Inflammatory macrophage (primary cell): ENCODE measurements at places on chromosomes 2 and 18.

- DNase-seq, result no peak
Measured at GRCh38 chr2:11832531-11832930, 86.1 kb downstream of the LPIN1 start.

GRCh38 chr2:234425639-234426603 is 71.0 kb downstream of the ARL4C start:
- peak; percentile 22 for DNase-seq

DNA sequence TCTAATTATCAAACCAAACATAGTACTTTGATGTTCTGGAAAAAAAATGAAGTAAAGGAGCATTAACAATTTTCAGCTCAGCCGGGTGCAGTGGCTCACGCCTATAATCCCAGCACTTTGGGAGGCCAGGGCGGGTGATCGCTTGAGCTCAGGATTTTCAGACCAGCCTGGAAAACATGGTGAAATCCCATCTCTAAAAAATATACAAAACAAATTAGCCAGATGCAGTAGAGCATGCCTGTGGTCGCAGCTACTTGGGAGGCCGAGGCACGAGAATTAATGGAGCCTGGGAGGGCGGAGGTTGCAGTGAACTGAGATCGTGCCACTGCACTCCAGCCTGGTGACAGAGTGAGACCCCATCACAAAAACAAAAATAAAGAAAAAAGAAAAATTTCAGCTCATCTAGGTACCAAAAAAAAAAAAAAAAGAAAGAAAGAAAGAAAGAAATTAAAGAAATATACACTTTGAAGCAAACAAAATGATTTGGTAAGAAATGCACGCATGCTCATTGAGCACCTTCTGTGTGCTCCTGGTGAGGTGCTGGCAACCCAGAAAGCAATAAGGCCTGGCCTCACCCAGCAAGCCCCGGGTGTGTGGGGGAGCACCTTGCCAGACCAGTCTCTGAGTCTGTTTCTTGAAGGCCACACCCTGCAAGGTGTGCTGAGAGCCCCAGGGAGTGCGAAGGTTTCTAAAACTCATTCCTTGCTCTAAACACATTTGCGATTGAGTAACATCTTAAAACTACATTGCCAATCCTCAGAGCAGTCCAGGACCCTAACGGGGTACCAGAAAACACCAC is 133.5 kb downstream of the TFCP2L1 start:
- no peak for DNase-seq

GRCh38 chr2:14143435-14143834 is 489.1 kb upstream of the LRATD1 start:
- no peak for DNase-seq

DNA sequence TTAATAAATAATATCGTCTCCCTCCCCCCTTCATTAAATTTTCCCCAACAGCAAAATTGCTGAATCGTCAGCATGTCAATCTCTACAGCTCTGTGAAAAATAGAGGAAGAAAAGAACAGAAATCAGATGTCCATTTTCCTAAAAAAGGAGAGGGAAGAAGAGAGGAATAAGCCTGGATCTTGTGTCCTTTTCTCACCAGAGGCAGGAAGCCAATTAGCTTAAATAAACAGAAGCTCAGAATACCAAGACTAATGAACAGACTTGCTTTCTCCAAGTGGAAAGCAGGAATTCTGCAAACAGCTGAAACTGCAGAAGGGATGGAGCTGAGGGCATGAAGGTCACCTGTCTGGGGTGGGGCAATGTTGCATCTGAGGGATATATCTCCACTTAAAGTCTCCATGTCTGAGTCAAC is 265.7 kb downstream of the CCDC85A start:
- DNase-seq, result no peak

DNA sequence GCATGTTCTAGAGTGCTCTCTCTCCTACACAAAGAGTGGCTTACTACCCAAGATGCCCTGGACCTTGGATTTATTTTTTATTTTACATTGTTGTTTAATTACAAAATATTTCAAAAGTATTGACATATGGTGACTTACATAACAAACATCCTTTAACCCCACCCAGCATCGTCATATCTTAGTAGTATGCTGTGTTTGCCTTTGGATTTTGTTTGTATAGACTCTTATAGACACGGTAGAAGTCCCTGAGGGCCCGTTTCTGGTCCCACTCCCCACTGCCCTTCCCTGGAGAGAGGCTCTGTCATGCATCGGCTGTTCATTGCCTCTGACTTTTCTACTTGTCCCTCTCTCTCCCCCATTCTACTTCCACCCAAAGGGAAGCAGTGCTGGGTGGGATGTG is 112.0 kb downstream of the ZBTB7C start:
- DNase-seq, result no peak

DNA sequence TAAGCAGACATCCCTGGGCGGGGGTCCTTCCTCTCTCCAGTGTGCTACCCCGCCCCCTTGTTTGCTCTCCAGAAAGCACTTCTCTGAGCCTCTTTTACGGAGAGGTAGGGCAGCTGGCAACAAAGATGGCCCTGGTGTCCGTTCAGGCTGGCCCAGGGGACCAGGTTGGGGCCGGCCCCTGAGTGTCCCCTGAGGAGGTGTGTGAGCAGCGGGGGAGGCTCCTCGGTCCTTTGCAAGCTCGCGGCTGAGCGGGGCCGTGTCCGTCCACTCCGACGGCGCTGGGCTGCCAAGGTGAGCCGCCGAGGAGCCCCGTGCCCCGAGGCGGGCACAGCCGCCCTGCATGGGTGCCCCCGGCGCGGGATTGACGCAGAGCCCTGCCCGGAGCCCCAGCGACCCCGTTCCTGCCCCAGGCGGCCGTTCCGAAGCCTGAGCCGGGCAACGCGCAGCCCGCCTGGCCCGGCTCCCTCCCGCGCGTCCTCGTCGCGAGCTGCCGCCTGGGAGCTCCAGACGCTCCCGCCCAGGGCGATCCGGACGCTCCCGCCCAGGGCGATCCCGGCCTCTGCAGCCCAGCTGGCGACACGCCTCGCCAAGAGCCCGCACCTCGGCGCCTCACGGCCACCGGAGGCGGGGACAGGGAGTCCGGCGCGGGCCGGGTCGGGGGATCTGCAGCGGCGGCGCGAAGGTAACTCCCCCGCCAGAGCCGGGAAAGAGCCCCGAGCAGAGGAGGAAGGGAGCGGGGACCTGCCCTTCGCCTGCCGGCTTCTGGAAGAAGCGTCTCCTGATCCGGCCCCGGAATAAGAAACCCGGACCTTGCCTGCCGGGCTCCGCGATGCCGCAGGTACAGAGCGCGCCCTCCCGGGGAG is at the start of gene PROKR1:
PROKR1 (plus strand) TSS at position 569 of the 863 bp plus-strand sequence. CDS start 2,243 bp downstream, outside the sequence.
- DNase-seq, result peak; percentile 43

DNA sequence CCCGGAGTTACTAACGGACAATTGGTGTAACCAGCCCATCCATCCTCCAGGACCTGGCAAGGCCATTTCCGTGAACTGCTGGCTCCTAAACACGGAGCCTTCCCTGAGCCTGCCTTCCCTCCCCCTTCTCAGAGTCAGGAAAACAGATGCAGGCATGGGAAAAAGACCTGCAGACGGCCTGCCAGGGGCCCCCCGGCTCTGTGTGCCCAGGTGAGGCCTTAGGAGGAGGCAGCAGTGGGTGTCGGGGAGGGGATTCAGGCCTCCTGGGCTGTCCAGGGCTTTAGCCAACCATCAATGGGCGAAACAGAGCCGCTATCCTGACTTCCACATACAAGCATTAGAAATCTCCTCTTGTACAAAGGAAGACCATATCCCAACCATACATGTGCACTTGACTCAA is 68.3 kb upstream of the BOD1L2 start:
- no peak for DNase-seq

DNA sequence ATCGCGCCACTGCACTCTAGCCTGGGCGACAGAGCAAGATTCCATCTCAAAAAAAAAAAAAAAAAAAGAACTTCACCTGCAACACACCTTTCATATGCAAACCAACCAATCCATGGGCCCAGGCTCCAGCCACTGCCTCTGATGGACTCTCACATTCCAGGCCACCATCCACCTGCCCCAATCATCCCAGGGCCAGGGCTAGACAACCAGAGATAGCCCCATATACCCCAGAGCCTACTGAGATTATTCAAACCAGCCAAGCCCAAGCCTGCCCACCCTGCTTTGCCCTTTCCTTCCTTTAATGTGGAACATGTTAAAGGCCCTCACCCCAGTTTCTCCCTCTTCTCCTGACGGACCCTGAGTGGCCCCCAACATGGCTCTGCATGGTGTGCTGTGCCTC is 57.0 kb downstream of the MRPL35 start:
- DNase-seq, result no peak

DNA sequence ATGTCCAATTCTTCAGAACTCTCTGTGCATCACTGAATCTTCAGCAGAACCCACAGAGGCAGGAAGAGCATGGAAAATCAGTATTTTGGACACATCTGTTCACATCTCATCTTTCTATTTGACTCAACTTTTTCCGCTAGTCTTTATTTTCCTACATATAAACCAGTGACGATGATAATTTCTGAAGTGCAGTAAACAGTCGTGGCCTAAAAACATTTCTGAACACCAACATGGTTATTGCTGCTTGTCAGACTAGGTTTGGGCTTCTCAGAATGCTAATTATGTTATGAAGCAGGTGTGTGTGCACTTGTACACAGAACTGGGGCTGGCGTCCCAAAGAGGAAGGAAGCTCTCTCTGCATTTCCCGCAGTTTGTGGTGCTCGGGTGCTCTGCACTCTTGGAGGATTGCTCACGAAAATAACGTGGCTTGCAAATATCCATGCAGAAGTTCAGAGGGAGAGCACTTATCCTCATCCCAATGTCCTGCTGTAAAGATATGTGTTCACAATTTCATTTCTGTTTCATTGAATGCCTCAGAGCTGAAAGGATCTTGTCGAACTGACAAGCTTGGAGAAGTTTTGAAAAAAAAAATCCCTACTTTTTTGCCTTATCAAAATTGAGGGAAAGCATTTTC is 50.8 kb downstream of the EDAR start:
- DNase-seq, result no peak

- DNase-seq, result peak; percentile 29
Measured at GRCh38 chr2:196274387-196274809, 103.0 kb upstream of the STK17B start.

GRCh38 chr18:6566338-6566911 is 151.7 kb upstream of the L3MBTL4 start:
- DNase-seq, result no peak

- DNase-seq, result no peak
Measured at GRCh38 chr2:45822272-45822630, 170.8 kb downstream of the PRKCE start.

GRCh38 chr18:32420084-32420750 is 50.5 kb downstream of the GAREM1 start:
- DNase-seq, result peak; percentile 35

- DNase-seq, result no peak
Measured at GRCh38 chr2:204638471-204639194, 93.4 kb downstream of the PARD3B start.

GRCh38 chr2:18297534-18298058 is 262.9 kb downstream of the RDH14 start:
- DNase-seq, result no peak

- no peak for DNase-seq
Measured at GRCh38 chr2:173002751-173003541, 72.7 kb upstream of the MAP3K20 start.

DNA sequence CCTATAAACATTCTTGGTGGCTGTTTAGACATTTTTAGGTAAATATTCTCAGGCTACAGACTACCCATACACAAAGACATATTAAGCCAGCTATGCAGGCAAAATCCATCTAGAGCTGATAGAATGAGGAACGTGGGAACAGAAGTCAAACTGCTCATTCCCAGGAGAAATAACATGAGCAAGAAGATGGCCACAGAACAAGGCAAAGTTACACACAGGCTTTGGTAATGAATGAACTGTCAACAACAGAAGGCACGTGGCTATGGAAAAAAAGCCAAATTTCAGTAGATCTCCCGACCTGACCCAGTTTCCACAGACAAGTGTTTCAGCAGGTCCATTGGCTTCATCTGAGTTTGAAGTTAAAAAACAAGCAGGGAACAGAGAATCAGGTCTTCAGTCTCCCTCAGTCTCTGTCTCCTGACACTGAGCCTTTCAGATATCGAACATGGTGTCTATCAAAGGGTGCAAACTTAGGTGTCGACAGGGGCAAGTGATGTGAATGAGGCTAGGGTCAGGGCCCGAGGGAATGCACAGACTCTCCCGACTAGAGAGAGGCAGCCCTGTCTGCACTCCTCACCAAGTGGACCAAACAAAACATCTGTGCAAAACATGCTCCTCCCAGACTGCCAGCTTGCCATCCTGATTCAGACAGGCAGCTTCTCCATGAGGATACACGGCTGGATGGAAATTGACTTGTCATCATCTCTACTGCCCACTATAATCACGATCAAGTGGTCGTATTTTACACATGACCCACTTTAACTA is 25.9 kb downstream of the SIGLEC15 start:
- DNase-seq, result no peak

DNA sequence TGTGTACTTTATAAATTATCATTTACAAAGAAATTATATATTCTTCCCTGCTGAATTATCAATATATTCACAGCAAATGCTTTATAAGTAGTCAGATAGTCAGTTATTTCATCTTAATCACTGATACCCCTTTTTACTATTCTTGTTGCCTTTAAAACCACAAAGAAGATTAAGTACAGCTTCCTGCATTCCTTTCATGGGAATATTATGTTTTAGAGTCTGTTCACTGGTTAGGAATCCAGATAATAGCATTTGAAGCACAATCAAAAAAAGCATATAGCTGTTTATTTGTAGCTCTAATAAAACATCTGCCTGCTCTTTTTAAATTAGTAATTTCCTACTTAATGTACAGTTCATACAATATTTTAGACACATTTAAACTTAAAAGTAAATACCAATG is 508.9 kb downstream of the FBXO15 start:
- no peak for DNase-seq

DNA sequence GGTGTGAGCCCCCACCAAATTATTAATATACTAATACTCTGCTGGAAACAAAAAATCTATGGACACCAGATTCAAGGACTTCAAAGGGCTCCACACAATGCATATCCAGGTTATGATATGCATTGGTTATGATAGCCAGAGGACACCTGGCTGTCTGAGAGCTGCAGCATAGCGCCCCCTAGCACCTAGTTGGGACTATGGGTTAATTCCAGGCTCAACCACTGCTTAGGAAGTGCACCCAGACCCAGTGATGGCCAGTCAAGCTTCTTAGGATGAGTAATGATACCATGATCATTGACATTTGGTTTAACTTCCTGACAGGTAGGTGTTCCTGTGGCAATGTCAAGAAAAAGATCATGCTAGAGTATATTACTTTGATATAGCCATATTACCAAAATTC is 3.8 kb upstream of the FRZB start:
- DNase-seq, result no peak
